ENCODE measurements at places on chromosomes 13 and 19. TPM values are rescaled to one million over a fixed set of nuclear protein-coding genes. Genes with fewer than 3 reads are reported as not detected.

DNA sequence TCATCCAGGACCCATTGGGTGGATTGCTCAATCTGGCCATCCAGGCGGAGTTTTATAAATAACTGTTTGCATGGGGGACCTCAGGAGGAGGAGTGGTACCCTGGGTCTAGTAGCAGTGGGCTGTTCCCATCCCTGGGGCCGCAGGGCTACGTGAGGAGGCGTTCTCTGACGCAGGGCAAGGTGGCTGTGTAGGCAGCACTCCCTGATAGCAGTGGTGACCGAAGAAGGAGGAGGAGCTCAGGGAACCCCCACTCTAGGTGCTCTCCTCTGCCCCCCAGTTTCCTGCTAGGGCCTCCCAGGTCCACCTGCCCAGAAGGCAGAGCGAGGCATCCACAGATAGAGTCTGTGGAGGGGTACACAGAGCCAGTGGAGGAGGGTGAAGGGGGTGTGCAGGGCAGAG, 64.1 kb downstream of the CCNE1 start:
- DNase-seq: no peak

DNA sequence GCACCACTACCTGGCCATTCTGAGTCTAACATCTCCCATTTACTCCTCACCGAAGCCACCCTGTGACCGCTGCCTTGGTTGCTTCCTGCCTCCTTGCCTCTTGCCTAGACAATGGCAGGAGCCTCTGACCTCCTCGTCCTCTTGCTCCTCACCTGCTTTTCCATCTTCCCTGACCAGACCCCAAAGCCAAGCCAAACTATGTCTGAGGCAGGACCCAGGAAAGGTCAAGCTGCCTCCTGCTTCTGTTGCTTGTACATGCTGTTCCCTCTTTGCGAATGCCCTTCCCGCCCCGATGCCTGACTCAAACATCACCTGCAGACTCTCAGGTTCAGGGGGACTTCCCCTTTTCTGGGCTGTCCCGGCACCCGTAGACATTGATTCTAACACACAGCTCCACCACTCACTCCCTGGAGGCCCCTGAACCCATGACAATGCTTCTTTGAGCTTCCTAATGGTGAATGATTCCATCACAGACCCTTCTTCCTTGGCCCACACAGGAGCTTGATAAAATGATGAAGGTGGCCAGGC, 60.8 kb downstream of the F2RL3 start:
- DNase-seq: no peak

- DNase-seq: no peak
Measured at GRCh38 chr13:51599444-51600176, 15.3 kb downstream of the WDFY2 start.

- no peak for DNase-seq
Measured at GRCh38 chr19:49409441-49410029, 13.7 kb downstream of the PTH2 start.

DNA sequence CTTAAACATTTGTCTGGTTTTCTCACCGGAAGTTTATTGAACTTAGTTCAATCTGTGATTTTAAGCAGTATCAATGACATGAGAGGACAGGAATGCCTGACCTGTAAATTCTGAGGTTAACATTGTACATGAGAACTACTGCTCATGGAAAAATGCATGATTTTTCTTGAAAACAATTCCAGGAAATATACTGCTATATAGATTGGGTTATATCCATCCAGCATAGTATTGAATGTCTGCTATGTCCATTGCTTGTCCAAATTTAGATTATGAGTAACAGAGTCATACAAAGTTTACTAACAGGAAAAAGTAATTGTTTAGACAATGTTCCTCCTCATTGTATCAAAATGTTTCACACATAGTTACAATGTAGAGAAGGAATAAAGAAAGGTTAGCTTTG, 606.8 kb downstream of the DACH1 start:
- no peak for DNase-seq

DNA sequence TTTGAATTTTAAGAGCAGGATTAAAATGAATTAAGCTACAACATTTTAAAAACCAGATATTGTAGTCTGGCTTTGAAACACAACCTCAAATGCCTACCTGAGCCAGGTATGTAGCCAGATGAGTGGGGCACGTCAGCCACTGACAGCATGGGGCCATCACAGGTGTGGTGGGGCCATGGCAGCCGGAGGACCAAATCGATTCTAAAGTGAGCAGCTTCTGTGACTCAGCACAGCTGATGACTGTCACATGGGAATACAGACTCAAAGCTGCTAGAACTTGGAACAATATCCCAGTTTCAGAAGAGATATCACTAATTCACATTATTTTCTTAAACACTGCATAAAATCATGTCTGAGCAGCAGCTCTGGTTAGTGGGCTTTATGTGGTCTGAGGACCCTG, 52.8 kb downstream of the SERP2 start:
- DNase-seq: no peak

DNA sequence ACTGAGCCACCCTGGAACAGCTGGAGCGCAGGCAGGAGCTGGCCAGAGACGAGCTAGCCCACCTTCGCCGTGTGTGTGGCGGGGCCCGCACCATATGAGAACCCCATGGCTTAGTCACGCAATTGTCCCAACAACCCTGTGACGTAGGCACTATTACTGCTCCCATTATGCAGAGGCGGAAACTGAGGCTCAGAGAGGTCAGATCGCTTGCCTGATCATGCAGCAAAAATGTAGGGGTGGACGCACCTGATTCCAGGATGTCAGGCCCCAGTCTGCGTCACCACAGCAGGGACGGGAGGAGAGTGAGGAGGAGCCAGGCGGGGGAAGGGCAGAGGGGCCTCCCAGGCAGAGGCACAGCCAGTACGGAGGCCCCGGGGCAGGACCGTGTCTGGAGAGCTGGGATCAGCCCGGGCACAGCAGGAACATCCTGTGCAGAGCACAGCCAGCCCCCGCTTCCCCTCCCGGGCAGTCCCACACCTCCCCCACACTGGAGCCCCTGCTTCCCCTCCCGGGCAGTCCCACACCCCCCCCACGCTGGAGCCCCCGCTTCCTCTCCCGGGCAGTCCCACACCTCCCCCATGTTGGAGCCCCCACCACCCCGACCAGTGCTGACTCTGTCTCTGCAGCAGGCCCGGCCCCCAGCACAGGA, 16.7 kb downstream of the PIP5K1C start:
- DNase-seq: no peak

- no peak for DNase-seq
Measured at GRCh38 chr19:7547159-7547558, 11.6 kb downstream of the PNPLA6 start.

GRCh38 chr19:12555456-12555930, 4.2 kb upstream of the ZNF564 start:
- no peak for DNase-seq

- DNase-seq: no peak
Measured at GRCh38 chr13:66673401-66673800, 556.7 kb downstream of the PCDH9 start.

DNA sequence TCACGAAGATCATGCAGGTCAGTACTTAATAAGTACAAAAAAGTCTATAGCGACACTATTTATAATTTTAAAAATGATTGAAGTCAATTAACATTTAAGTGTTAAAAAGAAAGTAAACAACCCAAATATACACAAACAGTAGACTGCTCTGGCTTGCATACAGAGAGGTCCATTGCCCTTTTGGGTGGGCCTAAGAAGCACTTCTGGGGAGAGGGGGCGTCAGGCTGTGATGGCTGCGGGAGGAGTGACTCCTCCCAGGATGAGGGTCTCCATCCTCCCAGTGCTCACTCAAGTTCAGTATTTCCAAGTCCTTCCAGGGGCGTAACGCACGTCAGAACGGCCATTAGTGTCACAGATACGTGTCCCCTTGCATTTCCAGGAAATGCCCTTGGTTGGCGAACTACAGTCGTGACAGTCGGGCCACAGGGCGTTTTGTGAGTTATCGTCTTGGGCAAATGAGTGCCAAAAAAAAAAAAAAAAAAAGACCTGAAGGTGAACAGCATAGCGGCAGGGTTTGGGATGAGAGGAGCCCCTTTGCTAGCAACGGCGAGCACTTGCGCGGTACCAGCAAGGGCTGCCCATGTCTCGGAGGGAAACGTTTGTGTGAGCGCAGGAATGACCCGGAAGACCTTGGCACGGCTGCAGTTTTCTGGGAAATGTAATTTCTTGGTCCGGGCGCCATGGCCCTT, at the start of gene SCGB2B2:
Gene SCGB2B2, minus strand, starts transcription at position 463 of the 689 bp plus-strand sequence. CDS start 82,596 bp downstream, outside the sequence.
- DNase-seq: no peak

DNA sequence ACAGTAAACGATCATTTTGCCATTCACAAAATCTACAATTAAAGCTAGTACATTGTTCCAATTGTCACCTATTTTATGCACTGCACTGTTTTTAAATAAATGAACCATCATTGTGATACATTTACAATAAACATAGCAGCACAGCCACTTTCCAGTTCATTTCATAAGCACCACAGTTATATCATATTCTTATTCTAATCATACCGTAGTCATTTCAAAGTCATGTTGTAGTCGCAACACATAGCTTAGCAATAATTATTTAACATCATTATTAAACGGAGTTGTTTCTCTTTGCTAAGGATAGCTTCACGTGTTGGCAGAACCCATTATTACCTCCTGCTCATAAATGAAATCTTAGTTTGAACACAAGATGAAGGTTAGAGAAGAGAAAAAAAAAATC, 2.2 kb upstream of the PCDH9 start:
- DNase-seq: no peak

GRCh38 chr13:90902255-90902654, 445.2 kb upstream of the MIR17HG start:
- no peak for DNase-seq

GRCh38 chr19:4064496-4065260, 2.0 kb downstream of the ZBTB7A start:
- DNase-seq: peak; percentile 73

GRCh38 chr13:74641586-74641985, 507.4 kb upstream of the KLF12 start:
- DNase-seq: no peak

ESD gene
- total RNA-seq: 84.7 TPM

CAMSAP3 gene
- not detected for total RNA-seq

IFNL1 gene
- total RNA-seq: not detected

MAST1 gene
- total RNA-seq: not detected

SHC2 gene
- 9.7 TPM for total RNA-seq

Measured in psoas muscle (tissue), 8 donors.